ENCODE measurements at places on chromosomes 13 and 19.

GRCh38 chr19:56137405-56137804 lies 3.7 kb upstream of the ZNF444 start:
- no peak for DNase-seq

DNA sequence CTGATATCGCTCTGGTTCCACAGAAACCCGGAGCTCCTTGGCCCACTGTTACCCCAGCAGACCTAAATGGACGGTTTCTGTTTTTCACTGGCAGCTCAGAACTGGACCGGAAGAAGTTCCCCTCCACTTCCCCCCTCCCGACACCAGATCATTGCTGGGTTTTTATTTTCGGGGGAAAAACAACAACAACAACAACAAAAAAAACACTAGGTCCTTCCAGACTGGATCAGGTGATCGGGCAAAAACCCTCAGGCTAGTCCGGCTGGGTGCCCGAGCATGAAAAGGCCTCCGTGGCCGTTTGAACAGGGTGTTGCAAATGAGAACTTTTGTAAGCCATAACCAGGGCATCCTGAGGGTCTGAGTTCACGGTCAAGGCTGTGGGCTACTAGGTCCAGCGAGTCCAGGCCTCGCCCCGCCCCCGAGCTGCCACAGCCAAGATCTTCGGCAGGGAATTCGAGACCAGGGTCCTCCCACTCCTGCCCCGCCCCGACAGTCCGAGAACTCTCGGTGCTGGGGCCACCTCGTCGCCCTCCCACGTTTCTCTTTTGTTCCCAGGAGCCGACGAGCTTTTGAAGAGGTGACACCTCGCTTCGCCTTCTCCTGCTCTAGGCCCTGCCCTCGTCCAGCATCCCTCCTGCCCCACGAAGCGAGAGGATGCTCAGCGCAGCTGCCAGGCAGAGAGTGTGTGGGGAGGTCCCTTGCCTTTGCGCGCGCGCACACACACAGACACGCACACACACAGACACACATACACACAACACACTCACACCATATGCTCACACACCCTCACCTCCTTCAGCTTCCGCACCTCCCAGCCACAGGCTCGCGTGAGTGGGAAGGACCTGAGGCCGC lies 8.8 kb downstream of the ZIC2 start:
- DNase-seq: no peak

GRCh38 chr19:45251452-45252354 lies 632 bp downstream of the MARK4 start:
- no peak for DNase-seq

GRCh38 chr13:114057166-114058050 lies 75.0 kb downstream of the RASA3 start:
- DNase-seq: no peak

GRCh38 chr13:30727491-30728355 lies 7.6 kb upstream of the ALOX5AP start:
- DNase-seq: peak; percentile 7

GRCh38 chr13:64061649-64062048 lies 2646.0 kb upstream of the PCDH20 start:
- no peak for DNase-seq

GRCh38 chr19:5632657-5633056 lies 9.8 kb downstream of the SAFB start:
- DNase-seq: no peak

DNA sequence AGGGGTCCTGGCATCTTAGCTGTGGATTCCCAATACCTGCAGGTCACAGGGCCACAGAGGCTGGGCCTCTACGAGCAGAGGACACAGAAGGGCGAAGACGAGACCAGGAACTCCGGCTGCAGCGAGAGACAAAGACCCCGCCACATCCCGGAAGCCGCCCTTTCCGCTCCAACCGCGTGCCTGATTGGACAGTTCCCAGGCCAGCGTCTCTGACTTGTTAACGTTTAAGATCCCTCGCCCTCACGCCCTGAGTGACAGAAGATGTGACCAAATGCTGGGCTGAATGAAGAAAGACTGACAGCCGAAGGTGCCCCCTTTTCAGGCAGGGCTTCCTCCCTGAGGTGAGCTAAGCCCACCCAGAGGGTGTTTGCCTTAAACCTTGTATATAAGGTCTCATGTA lies at the start of gene ZNF98:
Gene ZNF98 (minus strand): TSS at position 136 of the 400 bp plus-strand sequence. CDS start 122 bp downstream, at position 14.
- DNase-seq: no peak

- DNase-seq: no peak
These were observed 1550.8 kb upstream of the SLC10A2 start for GRCh38 chr13:104616990-104617389.

- no peak for DNase-seq
These were observed 193.9 kb downstream of the RBM26 start for GRCh38 chr13:79212064-79212619.

GRCh38 chr13:31963631-31964030 lies 67.9 kb upstream of the FRY start:
- DNase-seq: no peak

- no peak for DNase-seq
These were observed 13.5 kb downstream of the TUBGCP3 start for GRCh38 chr13:112574416-112574815.

- DNase-seq: no peak
These were observed 770 bp downstream of the HNRNPM start for GRCh38 chr19:8445488-8446001.

DNA sequence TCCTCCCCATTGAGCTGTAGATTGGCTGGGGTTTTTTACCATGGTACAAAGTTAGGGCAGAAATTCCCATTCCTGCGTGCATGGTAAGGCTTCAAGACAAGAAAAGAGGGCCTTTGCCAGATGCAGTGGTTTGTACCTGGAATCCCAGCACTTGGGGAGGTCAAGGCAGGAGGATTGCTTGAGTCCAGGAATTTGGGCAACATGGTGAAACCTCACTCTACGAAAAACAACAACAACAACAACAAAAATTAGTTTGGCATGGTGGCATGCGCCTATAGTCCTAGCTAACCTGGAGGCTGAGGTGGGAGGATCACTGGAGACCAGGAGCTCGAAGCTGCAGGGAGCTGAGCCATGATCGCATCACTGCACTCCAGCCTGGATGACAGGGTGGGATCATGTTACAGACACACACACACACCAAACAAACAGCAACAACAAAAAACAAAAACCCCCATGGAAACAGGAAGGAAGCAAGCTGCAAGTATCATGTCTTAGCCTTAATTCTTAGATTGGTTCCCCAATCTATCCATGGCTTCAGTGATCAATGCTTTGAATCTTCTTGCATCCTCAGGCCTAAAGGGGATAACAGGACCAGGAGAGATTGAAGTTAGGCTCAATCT lies 5.5 kb upstream of the WTIP start:
- DNase-seq: no peak

DNA sequence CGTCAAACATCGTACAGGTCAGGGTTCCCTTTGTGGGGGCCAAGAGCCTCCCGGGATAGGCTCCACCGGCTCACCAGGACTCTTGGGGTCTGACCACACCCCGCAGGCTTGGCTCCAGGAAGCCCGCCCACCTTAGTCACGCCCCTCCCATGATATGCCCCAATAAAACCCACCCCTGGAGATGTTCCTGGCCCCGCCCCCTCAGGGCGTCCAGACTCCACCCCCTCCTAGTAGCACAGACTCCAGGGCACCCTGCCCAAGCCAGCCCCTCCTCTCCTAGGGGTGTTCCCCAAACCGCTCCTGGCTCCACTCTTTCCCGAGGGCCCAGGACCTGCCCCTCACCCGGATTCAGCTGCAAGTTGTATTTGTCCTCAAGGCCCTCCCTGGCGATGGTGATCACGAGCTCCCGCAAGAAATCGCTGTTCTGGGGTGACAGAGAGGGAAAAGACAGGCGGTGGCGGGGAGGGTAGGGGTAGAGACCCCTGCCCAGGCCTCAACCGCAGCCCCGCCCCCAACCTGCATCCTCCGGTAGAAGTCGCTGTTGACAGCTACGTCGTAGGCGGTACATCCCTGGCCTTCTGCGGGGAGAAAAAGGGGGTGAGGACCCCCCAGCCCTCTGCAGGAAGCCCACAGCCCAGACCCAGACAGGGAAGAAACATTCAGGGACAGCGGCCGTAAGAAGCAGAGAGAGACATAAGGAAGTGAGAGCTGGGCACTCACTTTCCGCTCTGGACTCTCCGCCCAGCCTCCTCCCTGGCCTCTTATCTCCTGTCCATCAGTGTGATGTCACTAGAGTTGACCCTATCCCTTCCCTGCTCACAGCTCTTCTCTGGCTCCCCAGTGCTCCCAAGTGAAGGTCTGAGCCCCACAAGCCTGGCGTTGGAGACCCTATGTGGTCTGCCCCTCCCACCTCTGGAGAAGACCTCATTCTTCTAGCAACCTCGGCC lies 3.9 kb downstream of the PIH1D1 start:
- no peak for DNase-seq

- no peak for DNase-seq
These were observed 21.2 kb downstream of the ELAVL1 start for GRCh38 chr19:7983995-7984837.

DNA sequence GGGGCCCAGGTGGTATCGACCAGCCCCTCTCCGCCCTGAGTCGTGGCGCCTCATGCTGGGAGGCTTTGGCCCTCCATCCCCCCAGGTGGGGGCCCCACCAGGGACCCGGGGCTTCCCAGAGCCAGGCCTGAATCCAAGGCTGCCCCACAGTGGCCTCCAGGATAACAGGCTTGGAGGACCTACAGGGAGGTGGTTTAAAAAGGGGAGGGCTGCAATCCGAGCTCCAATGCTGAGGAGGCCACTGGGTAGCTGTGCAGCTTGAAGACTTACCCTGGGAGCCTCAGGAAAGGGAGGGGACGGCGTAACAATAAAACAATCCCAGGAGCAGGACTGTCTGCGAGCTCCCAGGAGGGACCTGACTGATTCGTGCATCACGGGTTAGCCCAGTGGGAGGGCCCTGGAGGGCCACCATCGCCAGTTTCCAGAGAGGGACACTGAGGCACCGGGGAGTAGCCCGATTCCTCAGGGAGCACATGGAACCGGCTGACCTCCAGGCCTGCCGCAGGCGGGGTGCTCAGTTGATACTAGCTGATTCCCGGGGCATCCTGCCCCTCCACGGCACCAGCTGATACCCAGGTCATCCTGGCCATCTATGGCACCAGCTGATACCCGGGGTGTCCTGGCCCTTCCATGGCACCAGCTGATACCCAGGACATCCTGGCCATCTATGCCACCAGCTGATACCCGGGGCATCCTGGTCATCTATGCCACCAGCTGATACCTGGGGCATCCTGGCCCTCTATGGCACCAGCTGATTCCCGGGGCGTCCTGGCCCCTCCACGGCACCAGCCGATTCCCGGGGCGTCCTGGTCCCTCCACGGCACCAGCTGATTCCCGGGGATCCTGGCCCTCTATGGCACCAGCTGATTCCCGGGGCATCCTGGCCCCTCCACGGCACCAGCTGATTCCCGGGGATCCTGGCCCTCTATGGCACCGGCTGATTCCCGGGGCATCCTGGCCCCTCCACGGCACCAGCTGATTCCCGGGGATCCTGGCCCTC lies 3.7 kb upstream of the C2CD4C start:
- DNase-seq: no peak

- DNase-seq: no peak
These were observed 172.1 kb downstream of the NUFIP1 start for GRCh38 chr13:44817131-44817671.

DNA sequence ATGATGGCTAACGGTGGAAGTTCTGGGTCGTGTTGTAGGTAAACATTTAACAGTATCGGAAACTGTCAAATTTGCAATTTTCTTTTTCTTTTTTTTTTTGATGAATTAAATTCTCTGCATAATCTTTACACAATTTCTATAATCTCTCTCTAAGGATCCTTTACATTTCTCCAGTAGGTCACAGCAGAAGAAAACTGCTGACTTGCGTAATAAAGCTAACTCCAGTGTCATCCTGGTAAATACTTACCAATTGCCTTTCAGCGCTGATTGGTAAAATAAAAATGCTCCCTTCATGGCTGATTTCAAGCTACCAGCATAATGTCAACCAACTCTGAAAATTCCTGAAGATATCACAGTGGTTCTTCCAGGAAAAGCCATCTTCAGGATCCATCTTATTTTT lies 510.5 kb upstream of the ATXN8OS start:
- DNase-seq: no peak

DNA sequence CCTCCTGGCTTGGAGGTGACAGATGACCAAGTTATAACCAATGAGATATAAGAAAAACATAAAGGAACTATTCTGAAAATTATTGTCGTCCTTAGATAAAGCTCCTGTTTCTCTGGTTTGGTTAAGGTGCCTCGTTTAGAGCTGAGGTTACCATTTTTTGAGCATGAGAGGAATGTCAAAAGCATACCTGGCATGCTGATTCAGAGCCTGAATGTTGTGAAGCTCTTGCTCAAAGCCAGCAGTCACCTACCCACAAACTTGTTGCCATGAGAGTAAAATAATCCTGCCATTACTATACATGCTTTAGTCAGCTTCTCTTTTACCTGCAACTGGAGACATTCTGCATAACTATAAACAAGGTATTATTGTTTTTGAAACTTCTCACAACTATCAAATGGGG lies 1116.2 kb downstream of the DIAPH3 start:
- DNase-seq: no peak

- no peak for DNase-seq
These were observed 3.8 kb upstream of the PRKD2 start for GRCh38 chr19:46720503-46721239.

GRCh38 chr13:113053801-113054604 lies 51.6 kb upstream of the F7 start:
- DNase-seq: no peak

- DNase-seq: no peak
These were observed 32.0 kb upstream of the MRI1 start for GRCh38 chr19:13732337-13732736.

DNA sequence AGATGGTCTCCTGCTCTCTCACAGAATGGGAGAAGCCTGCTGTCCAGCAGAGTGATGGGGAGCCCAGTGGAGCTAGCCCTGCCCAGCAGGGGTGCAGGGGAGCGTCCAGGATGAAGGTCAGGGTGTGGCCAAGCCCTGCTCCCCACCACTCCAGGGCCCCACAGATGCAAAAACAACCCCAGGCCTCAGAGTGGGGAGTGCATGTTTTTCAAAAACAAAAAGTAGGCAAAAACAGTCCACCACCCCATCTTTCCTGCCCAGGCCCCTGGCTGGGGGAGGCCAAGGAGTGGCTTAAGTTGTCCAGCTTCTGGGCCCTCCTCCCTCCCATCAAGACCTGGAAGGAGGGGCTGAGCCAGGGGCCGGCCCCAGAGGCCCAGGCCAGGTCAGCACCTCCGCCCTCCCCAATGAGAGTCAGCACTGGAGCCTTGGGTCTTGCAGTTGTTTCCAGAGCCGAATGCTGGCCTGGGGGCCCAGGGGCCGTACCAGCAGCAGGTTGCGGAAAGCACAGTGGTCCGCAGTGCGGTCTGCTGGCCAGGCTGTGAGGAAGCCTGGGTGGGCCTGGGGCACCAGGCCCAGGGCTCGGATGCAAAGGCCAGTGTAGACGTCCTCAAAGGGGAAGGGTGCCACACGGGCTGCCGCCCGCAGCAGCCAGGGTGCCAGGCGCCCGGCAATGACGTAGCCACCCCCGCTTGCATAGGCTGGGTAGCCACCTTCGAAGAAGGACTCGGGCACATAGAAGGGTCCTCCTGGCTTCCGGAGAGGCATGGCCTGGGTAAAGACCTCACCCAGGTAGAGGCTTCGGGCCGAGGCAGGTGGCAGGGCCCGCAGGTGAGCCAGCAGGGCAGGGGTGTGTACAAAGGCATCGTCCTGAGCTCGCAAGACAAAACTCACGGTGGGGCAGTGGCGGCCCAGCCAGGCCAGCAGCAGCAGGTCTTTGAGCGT lies 1.7 kb downstream of the B3GNT8 start:
- DNase-seq: no peak
